Activated T-helper 2 cell treated with anti-CD3 and anti-CD28 coated beads, Interferon-gamma antibody, Interleukin-2, Interleukin-4, amounts not matched to agents 10 μg/mL and 5 μg/mL and 100 μg/mL, durations not matched to agents 14 hours and 24 hours and 36 hours (primary cell): ENCODE measurements at places on chromosomes 3 and 15.

DNA sequence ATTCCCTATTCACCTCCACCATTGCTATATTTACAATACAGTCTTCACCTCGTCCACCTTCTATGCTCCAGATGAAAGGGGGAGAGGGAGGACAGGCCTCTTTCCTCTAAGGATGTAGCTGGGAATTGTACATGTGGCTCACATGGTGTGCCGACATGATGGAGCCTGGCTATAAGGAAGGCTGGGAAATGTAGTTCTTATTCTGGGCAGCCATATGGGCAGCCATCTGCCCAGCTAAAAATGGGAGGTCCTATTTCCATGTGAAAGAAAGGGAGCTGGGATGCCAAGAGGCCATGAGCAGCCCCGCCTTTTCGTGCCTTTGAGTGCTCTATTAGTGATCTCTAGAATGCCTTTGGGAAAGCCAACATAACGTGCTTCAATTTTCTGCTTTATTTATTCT lies 27.1 kb upstream of the MGLL start:
- no peak for DNase-seq

- DNase-seq, result no peak
These were observed 26.4 kb downstream of the BCL2L10 start for GRCh38 chr15:52086011-52086786.

- no peak for DNase-seq
These were observed 441.7 kb upstream of the NECTIN3 start for GRCh38 chr3:110629917-110630316.

DNA sequence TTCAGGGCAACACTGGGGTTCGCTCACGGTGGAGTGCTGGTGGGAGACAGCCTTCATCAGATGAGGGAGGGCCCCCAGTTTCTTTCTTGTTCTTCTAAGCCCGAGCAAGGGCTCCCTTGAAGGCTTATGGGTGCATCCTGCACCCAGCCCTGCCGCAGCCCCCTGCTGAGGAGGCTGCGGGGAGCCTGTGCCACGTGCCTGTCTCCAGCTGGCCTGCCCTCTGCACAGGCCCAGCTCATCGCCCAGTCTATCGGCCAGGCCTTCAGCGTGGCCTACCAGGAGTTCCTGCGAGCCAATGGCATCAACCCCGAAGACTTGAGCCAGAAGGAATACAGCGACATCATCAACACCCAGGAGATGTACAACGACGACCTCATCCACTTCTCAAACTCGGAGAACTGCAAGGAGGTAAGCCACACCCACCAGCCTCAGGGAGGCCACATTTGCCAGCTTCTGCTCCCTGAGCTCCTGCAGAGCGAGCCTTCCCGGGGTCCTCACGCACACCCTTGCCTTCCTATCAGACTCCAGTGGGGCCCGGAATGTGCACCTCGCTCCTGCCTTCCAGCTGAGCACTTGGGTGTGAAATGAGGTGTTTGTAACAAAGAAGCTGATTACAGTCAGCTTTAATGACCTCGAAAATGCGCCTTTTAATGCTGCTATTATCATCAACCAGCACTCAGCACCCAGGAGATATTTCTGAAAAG lies 164.3 kb downstream of the NSMCE3 start:
- no peak for DNase-seq

DNA sequence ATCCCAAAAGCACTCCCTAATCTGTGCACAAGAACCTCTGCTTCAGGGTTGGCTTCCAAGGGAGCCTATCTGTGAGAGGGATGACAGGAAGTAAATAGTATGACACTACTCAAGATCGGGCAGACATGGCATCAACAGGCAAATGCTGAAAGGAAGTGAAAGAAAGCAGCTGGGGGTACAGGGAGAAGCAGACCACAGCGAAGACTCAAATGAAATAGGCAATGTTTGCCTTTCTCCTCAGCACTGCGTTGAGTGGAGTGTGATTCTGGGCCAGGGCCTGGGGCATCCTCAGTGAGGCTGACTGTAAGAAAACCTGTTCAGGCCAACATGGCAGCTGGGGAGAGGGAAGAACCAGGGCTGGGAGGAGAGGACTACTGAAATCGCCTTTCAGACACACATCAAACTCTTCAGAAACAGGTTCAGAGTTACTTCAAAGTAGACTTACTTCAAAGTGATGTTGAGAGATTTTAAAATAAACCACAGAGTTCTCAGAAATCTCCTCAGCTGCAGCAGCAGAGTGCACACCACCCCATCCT lies 96.6 kb downstream of the SLC9A9 start:
- DNase-seq, result peak; percentile 10

DNA sequence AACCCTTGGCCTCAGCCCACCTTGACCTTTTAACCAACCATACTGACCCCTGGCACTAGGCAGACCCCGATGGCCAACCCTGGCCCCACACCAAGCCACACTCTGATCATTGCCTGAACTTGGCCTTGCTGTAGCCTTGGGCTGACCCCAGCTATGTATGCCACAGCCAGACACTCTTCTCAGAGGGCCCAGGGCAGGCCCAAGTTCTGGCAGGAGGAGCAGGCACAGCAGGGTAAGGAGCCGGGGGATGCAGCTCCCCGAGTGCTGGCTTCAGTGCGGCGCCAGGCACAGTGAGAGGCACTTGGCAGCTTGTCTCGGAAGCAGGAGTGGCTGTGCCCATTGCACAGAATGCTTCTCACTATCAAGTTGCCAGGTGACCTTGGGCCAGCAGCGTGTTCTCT lies 22.3 kb downstream of the PRR20G start:
- DNase-seq, result no peak

DNA sequence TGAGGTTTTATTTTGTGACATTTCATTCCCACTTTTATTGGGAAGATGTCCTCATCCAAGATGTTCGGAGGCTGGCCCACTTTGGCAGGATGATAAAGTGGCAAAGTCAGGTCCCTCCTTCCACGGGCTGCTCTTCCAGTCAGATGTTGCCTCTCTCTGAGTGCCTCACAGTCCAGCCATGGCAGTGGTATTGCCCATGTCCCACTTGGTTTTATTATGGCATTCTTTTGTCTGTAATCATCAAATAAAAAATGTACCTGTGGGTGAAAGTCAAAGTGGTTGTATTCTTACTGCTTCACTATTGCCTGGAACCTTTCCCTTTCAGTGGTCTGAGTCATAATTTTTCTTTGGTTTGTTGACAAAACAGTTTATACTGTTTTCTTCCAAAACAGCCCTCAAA lies 20.2 kb downstream of the ARNT2 start:
- no peak for DNase-seq

- DNase-seq, result no peak
These were observed 59.9 kb downstream of the SEC22A start for GRCh38 chr3:123261666-123262065.

GRCh38 chr3:161893972-161894371 lies 397.4 kb downstream of the OTOL1 start:
- no peak for DNase-seq

DNA sequence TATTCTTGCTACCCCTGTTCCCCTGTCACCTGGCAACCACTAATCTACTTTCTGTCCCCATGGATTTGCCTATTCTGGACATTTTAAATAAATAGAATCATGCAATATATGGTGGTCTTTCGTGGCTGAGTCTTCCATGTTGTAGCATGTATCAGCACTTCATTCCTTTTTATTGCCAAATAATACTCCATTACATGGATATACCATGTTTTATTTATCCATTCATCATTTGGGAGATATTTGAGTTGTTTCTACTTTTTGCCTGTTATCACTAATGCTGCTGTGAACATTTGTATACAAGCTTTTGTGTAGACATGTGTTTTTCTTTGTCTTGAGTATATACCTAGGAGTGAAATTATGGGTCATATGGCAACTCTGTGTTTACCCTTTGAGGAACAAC lies 50.6 kb downstream of the NR2C2 start:
- no peak for DNase-seq

DNA sequence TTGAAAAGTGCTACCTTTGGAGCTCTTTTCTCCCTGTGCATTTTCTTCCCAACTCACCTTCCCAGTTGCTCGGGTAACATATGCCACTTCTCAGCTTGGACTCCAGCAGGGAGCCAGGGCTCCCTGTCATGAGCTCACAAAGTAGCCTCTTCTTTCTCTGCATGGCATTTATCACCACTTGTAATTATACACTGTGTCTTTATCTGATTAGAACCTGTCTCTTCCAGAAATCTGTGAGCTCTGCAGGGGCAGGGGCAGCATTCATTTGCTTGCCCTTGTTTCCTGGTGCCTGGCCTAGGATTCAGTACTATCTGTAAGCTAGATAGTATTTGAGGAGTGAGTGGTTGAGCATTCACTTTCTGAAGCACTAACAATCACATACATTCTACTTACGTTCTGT lies 100.9 kb downstream of the CLSTN2 start:
- no peak for DNase-seq

DNA sequence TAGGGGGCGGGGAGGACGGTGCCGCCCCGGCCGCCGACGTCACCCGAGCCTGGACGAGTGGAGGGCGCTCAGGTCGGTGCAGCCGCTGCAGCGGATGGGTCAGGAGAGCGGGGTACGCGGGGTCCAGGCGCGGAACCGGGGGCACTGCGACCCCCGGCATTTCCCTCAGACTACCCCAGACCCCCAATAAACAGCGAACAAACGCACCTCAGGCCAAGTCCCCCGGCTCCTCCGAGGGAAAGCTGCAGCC lies 78.9 kb downstream of the IQSEC1 start:
- DNase-seq, result no peak

- DNase-seq, result no peak
These were observed 342.7 kb downstream of the PTPRG start for GRCh38 chr3:61903931-61904657.

- no peak for DNase-seq
These were observed 10.5 kb downstream of the ZNF35 start for GRCh38 chr3:44659015-44659414.

- DNase-seq, result no peak
These were observed 90.2 kb downstream of the CERS3 start for GRCh38 chr15:100438570-100438969.

GRCh38 chr3:164018500-164018899 lies 1059.8 kb downstream of the SI start:
- no peak for DNase-seq

DNA sequence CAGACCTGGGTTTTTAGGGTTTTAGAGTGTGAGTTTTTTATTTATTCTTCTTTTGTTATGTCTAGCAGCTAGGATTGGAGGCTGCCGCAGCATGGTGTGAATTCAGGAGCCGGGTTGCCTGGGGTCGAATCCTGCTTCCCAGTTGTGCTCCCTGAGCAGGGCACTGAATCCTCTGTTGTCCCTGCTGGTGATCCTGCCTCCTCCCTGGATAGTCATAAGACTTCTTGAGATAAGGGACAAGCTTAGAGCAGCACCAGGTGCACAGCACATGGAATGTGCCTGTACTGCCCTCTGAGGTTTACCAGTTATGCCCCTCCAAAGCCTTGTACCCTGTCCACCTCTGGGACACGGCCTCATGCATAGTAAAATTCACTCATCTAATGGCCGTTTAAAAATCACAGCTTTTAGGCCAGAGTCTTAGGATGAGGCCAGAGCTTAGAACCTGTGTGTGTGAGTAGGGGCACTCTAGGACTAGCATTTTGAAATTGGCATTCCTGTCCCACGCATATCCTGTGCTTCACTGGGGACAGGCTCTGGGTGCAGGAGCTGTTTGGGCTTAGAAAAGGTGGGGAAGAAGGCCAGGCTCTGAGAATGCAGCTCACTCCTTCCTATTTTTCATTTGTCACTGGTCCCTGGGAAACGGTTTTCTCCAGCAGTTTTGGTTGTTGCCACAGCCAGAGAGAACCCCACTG lies 47.7 kb downstream of the CHCHD6 start:
- DNase-seq, result no peak

DNA sequence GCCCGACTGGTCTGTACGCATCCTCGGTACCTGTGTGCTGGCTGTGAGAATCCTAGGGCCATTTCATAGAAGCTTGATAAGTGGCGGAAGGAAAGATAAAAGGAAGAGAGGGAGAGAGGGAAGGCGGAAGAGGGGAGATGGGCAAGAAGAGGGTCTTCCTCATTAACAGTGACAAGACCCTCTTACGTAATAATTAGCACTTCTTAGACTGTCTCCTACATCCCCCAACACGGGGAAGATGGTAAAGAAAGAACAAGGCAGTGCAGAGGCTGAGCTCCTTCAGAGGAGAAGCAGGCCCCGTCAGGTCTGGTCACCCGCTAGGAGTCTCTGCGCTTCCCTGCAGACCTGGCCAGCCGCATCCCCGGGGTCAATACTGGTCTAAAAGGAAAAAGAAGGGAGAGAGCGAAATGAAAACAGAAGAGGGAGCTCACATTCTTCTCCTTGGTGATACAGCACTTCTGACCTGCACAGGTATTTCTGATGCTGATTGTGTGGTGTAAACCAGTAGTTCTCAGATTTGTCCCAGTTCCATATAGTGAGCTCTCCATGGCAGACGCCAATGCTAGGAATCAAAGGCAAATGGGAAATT lies 19.0 kb upstream of the FAM240A start:
- no peak for DNase-seq

DNA sequence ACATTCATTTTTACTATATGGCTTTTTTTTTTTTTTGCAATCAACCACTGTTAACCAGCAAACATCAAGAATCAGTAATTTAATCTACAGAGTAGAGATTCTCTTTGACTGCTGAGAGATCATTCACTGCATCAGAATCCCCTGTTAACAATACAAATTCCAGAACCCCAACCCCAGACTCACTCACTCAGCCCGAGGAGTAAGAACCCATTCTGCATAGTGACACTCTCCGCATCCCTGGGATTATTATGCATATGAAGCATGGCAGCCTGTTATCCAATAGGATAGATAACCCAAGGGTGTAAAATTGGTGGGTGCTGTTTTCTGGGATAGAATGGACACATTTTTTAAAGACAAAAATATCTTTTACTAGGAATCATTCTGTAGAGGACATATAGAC lies 76.3 kb upstream of the CCDC39 start:
- DNase-seq, result no peak

- DNase-seq, result no peak
These were observed 14.2 kb downstream of the ARHGAP31 start for GRCh38 chr3:119308355-119308754.

GRCh38 chr3:14300721-14301399 lies 101.5 kb upstream of the SLC6A6 start:
- no peak for DNase-seq

DNA sequence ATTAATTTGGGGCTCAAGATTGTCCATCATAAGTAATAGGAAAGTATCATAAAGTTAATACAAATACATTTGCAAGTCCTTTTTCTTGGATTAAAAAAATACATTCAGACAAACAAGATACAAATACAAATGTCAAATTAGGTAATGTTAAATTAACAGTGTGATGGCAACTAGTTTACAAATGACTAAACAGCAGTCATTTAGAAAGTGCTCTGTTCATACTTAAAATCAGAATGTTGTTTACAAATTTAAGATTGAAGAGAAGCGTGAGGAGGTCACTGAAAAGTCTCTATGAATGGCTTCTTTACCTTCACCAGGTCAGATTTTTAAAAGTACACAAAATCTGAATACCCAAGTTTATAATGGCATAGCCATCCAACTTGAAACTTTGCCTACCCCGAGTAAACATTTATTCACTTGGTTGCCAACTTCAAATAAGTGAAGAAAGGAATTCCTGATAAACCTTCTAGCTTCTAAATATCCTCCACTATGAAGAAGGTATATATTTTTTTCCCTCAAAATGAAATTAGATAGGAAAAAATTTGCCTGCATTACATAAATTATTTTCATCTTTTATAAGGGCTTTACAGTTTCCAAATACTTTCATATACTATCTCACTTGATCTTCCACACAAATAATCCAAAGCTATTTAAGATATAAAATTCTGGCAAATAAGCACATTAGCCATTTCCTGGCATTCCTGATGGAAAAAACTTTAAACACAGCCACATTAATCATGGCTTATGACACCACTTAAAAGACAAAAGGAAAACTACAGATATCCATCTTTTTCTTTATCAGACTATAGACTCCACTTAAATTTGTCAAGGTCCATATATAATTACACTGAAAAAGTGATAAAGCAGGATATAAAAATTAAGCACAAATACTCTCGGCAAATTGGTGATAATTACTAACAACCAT lies 11.5 kb upstream of the NEK10 start:
- DNase-seq, result no peak
